Activated CD8-positive, alpha-beta memory T cell treated with anti-CD3 and anti-CD28 coated beads, Interleukin-2, amount 10 ng/mL, durations not matched to agents 7 days and 5 days (primary cell): ENCODE measurements at places on chromosomes 1 and 21. TPM values are rescaled to one million over a fixed set of nuclear protein-coding genes. Genes with fewer than 3 reads are reported as not detected.

- DNase-seq, result peak; percentile 3
Measured at GRCh38 chr1:109474697-109475096, 8.4 kb downstream of the SYPL2 start.

DNA sequence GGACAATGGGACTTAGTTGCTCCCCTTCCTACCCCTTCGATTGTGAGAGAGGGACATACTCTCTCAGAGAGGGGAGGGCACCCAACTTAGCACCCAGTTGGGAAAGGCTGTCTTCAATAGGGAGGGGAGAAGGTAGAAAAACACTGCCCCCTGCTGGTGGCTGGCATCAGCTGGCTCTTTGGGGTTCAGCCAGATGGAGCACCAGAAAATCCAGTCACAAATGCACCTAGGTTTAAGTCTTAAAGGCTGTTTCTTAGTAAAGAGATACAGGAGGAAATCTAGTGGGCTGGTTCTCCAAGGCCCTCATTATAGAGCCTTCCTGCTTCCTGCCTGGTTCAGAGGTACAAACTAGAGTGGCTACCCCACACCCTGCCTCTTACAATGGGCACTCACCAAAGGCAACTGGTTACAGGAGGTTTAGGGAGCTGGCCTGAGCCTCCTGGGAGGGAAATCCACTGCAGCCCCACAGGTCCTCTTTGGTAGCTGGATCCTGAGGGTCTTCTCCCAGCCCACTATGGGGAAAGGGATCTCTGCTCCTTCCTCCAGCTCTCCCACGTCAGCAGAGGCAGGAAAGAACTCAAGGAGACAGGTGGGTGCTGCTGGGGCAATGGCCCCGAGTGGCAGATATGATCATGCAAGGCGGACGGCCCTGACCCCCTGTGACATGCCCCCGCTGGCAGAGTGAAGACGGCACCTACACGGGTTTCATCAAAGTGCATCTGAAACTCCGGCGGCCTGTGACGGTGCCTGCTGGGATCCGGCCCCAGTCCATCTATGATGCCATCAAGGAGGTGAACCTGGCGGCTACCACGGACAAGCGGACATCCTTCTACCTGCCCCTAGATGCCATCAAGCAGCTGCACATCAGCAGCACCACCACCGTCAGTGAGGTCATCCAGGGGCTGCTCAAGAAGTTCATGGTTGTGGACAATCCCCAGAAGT, 28.3 kb downstream of the EIF2D start:
- DNase-seq, result peak; percentile 88

- no peak for DNase-seq
Measured at GRCh38 chr1:182984138-182984537, 31.2 kb upstream of the SHCBP1L start.

GRCh38 chr1:156750711-156751450, 594 bp downstream of the HDGF start:
- peak; percentile 62 for DNase-seq

- no peak for DNase-seq
Measured at GRCh38 chr1:27402349-27402754, 9.9 kb downstream of the GPR3 start.

DNA sequence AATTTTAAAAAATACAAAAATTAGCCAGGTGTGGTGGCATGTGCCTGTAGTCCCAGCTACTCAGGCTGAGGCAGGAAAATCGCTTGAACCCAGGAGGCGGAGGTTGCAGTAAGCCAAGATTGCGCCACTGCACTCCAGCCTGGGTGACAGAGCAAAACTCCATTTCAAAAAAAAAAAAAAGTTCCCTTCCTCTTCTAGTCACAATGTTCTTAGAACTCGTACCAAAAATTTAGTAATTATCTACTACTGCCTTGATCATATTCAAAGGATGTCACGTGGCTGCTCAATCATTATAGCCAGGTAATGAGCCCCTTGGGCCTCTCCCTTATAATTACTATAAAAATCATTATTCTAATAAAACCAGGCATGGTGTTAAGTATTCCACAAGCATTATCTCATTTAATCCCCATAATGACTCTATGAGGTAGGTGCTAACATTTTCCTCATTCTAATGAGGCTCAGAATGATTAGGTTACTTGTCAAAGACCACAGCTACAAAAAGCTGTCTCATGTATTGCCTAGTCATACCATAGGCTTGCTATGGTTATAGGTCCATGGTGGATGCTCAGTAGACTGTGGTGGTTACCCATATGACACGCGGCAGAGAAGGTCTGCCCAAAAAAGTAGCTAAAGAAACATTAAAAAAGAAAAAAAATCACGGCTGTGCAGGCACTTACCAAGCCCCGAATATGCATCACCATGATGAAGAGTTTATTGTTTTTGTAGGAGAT, 15.5 kb upstream of the PPP1R15B start:
- DNase-seq, result no peak

GRCh38 chr1:162609306-162609705, 23.0 kb upstream of the DDR2 start:
- DNase-seq, result no peak

- DNase-seq, result no peak
Measured at GRCh38 chr1:37537378-37537777, 16.7 kb downstream of the SNIP1 start.

- DNase-seq, result no peak
Measured at GRCh38 chr1:31501505-31501904, 74.8 kb upstream of the TINAGL1 start.

DNA sequence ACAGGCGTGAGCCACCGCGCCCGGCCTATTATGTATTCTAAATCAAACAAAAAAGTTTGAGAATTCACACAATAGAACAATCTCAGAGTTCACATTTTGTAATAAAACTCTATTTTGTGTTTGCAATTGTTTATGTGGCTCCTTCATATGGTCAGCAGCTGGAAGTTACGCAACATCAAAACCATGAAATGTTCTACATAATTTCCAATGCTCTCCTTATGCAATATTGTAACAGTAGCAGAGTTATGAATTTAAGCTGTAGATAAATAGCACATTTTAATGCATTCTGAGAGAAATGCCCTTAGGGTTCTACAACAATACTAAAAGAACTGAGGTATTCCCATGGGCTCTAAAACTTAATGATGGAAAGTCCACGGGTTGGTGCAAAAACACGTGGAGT, 62.3 kb upstream of the COL11A1 start:
- no peak for DNase-seq

DNA sequence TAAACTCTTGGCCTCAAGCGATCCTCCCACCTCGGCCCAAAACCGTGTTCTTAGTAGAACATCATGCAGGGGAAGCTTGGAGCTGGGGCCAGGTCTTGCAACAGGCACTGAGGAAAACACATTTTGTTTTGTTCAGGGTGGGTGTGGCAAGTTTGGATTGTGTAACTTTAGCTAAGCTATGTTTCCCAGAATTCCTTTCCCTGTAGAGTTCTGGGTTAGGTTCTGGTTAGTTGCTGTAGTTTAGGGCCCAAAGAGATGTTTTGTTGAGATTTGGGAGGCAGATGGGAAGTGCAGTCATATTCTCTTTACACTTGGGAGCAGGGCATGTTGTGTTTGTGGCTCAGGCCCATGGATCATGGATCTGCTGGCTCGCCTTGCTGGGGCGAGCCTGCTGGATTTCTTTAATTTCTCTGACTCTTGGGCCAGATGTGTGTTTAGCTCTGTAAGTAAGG, 24.0 kb downstream of the PLA2G5 start:
- no peak for DNase-seq

DNA sequence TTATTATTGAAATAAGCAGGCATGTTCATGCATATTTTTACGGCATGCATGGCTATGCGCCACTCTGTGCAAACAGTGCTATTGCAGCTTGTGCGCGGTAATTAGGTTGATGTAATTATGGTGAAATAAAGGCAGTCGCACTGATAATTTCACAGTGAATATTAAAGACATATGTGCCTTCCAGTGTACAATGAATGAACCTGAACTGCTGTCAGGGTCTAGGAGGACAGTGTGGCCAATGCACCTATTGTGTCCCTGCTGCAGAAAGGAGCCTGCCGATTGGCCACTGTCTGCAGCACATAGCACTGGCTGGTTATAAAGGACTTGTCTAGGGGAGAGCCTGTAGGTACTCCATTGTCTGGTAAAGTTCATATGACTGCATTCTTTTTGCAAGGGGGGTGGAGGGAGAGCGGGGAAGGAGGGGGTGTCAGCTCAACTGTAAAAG, 340.4 kb downstream of the USP25 start:
- no peak for DNase-seq

DNA sequence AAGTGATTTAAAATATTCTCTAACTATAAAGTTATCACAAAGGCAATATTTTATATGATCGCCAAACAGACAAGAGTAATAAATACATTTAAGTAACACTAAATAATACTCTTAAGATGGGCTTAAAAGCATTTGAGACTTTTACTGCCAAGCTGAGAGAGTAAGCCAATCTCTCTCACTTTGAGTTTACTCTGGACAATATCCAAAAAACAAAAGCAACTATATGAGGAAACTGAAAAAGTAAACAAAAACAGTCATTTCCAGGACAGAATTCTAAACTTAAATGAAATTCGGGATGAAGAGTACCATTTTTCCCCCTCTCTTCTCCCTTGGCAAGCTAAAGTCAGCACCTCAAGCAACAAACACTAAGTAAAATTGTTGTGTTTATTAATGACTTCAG, 173.2 kb downstream of the COP1 start:
- DNase-seq, result no peak

DNA sequence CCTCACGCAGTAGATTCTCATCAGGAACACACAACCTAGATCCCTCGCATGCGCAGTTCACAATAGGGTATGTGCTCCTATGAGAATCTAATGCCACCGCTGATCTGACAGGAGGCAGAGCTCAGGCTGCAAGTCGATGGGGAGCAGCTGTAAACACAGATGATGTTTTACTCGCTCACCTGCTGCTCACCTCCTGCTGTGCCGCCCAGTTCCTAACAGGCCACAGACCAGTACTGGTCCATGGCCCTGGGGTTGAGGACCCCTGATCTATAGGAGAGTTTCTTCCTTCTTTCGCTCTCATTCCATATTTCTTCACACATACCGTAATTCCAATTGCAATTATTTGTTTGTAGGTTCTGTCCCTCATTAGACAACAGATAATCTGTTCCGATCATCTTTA, 103.4 kb downstream of the CLEC20A start:
- no peak for DNase-seq

- no peak for DNase-seq
Measured at GRCh38 chr1:59481881-59482505, 185.1 kb downstream of the FGGY start.

GRCh38 chr1:173210283-173210682, 3.2 kb upstream of the TNFSF4 start:
- DNase-seq, result no peak

DNA sequence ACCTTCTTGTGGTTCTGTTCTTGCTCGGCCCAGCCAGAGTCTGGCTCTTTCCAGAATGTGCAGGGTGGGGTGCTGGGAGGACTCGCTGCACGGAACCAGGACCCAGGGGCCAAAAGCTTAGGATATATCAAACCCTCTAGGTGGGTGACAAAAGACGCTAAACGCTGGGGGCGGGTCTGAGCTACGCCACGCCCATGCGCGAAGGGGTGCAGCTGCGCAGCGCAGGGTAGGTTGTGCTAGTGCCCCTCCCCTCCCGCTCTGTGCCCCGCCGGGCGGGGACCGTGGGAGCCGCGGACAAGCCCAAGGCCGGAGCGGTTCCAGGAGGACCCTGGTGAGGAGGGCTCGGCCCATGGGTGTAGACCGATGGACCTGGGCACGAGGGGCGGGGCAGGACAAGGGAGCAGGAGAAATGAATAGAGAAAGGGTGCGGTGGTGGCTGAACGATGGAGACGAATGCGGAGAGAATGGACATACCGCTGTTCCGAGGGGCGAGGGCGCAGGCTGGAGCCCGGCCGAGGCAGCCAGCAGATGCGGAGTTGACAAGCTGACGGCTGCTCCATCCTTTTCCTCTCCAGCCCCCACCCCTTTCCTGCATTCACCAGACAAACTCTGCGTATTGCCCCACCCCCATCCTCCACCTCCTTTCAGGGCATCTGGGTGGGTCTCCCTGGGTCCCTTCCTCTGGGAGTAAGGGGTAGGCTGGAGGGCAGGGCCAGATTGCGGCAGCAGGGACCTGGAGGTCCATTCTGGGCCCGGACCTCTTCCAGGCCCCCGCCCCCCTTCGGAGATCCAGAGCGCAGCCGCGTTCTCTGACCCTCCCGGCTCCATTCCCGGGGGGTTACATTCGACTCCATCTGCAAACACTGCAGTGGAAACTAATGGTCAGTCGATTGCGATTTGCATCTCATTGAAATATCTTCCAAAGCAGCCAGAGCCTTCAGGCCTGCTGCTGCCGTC, at the start of gene RUSC1:
RUSC1 (plus strand) TSS at position 234 of the 957 bp plus-strand sequence. CDS start 880 bp downstream, outside the sequence.
- peak; percentile 81 for DNase-seq

DNA sequence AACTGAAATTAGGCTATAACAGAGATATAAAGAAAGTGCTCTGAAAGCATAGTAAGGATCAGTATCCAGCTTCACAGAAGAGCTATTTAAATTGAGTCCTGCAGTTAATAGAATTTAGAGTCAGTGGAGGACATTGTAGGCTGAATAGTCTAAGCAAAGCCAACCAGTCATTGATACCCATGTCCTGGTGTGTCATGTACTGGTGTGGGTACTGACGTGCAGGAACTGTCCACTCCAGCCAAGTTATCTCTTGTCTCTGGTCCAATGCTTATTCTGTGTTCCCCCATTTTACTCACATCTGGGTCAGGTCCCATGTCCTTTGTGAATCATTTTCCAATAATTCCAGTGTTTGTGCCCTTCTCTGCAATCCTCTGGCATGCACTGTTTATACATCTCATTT, 90.0 kb downstream of the MACF1 start:
- no peak for DNase-seq

DNA sequence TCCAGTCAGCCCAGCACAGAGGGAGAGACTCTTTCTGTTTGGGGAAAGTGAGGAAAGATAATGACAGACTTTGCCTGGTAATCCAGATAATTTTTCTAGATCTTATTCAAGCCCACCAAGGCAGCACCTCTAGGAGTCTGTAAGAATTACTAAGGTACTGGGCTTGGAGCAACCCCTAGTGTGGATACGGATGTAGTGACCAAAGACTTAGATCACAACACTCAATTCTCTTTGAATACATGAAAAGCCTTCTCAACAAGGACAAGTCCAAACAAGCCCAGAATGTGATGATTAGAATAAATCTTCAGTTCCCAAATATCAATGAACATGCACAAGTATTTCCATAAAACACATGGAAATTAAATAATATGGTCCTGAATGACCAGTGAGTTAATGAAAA, 206.9 kb downstream of the MRPL39 start:
- no peak for DNase-seq

DNA sequence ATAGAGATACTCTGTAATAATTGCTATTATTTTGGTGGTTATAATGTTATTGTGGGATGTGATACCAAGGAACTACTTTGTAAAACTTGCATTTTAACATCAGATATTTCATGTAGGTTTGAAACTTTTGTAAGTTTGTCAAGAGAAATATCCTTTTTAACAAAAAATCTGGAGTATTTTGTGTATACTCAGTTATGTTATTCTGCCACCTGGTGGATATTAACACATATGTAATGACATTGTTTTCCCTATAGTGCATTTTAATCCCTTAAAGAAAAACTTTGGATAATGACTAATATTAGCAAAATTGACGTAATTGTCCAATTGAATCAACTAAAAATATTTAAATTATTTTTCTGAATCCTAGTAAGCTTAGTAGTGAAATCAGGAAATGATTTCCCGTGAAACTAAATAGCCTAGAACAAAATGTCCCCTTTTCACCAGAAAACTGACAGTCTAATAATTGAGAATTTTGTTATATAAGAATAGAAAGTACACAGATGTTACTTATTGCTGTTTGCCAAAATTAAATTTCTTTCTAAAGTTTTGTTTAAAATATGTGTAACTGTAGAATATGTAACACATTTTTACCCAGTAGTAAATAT, 39.6 kb downstream of the KCTD3 start:
- DNase-seq, result no peak

The BLACAT1 gene
- 0.47 TPM for total RNA-seq

The ARHGEF10L gene
- total RNA-seq, result not detected

The C1orf185 gene
- total RNA-seq, result not detected

The SLC16A4 gene
- 0.14 TPM for total RNA-seq

The C1orf141 gene
- total RNA-seq, result not detected

The GPR37L1 gene
- not detected for total RNA-seq

The FAM110D gene
- not detected for total RNA-seq
